ENCODE measurements at places on chromosomes 7 and 10. TPM values are rescaled to one million over a fixed set of nuclear protein-coding genes. Genes with fewer than 3 reads are reported as not detected.

Gene CRYGN
- not detected for total RNA-seq

Gene CTTNBP2
- total RNA-seq = not detected

- DNase-seq = no peak
Observed at GRCh38 chr7:94188350-94188749, 184.2 kb upstream of the BET1 start.

GRCh38 chr7:67462781-67463191 is 466.2 kb downstream of the TYW1 start:
- no peak for DNase-seq

DNA sequence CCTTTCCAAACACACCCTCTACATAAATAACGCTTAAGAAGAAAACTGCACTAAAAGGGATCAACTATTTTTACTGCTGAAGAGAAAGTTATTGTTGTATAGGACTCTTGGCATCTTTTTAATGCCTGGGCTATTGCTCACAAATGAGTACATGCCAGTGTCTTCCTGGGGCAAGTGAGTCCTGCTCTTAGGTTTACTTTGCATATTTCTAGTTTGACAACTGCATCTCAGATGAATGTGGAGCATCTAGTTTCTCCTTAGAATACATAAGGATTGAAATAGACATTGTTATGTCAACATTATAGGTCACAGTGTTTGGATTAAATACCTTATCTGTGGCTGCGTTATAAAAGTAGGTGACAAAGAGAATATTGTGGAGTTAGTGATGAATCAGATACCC is 44.5 kb downstream of the PSMC2 start:
- no peak for DNase-seq

DNA sequence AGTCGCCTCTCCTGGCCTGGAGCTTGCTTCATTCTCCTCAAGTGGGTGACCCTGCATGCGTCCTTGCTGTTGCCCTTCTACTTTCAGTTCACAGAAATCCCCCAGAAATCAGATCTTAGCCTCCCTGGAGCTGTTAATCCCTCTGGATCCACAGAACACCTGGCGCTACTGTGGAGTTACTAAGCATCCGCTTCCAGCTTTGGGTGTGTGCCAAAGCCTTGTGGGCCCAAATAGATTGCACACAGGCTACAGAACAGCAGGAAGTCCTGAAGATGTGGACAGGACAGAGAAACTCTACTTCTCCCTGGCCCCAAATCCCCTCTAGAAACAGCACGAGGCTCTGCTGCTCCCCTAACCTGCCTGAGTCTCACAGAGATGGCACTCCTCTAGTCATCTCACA is 36.6 kb upstream of the PDLIM1 start:
- no peak for DNase-seq

All from pulmonary artery endothelial cell (primary cell).